GM23248 (cell line): ENCODE measurements at places on chromosomes 4 and X. TPM values are rescaled to one million over a fixed set of nuclear protein-coding genes. Genes with fewer than 3 reads are reported as not detected.

GRCh38 chr4:6561706-6562371 is 13.2 kb upstream of the MAN2B2 start:
- no peaks in the 10 kb centered on the region for H3K4me1 ChIP-seq
- peak; percentile 19 for DNase-seq
- no peaks in the 10 kb centered on the region for H3K36me3 ChIP-seq
- H3K27me3 ChIP-seq = peaks cover 62% of the 10 kb centered on the region

DNA sequence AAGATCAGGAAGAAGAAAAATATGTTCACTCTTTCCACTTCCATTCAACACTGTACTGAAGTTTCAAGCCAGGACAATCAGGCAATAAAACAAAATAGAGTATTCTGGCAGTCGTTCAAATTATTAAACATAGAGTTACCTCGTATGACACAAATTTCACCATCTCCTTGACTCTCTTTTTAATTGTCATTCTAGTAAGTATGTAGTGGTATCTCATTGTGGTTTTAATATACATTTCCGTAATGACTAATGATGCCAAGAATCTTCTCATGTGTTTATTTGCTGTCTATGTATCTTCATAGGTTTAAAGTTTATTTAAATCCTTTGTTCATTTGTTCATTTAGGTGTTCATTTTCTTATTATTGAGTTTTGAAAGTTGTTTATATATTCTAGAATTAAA is 352.2 kb downstream of the IDS start:
- DNase-seq = peak; percentile 30
- no peak overlapping the region for H3K4me3 ChIP-seq
- H3K4me1 ChIP-seq = peaks cover 15% of the 10 kb centered on the region
- H3K36me3 ChIP-seq = no peaks in the 10 kb centered on the region
- H3K27me3 ChIP-seq = no peaks in the 10 kb centered on the region
- peak overlapping the region; percentile 60 for H3K27ac ChIP-seq

Gene SRPX
- 53.1 and 75.7 TPM in 2 replicates for total RNA-seq

DNA sequence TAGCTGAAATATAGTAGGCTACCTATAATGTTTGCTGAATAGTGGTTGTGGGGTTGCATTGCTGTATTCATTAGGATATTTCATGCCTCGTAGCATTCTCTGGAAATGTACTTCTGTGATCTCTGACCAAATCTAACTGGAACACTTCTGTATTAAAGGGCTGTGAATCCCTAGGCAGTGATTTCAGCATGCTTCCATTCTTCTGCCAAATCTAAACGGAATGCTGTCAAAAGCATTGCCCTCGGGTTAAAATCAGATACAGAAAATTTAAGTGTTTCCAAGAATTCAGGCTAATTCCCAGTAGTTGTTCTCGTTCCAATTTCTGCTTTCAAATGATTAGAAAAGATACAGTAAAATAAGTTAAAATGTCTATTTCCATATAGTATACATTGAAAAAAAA is 1847.5 kb upstream of the IGFBP7 start:
- H3K36me3 ChIP-seq = no peaks in the 10 kb centered on the region
- H3K4me1 ChIP-seq = no peaks in the 10 kb centered on the region
- H3K4me3 ChIP-seq = no peak overlapping the region

DNA sequence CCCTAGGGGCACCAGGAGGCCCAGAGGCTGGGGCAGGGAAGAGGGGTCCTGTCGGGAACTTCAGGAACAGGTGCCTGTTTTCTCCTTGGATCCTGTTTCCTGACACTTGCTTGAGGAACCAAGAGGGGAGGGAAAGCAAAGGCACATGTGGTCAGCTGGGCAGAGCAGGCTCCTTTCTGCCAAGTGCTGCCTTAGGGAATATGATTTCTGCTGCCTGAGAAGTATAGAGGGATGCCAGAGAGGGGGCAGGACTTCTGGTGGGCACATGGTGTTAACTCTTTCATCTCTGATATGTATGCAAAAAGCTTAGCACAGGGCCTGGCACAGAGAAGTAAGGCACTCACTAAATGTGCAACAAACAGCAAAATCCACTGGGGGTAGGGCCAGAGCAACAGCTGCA is 51.2 kb upstream of the PJA1 start:
- DNase-seq = no peak
- H3K27ac ChIP-seq = no peak overlapping the region
- no peaks in the 10 kb centered on the region for H3K4me1 ChIP-seq

Gene GABRQ
- total RNA-seq = not detected in 2 replicates

Gene OPRPN
- total RNA-seq = not detected in 2 replicates

Gene DMRTC1B
- total RNA-seq = not detected in 2 replicates

Gene IQSEC2
- total RNA-seq = 10.2 and 11.8 TPM in 2 replicates

- H3K27me3 ChIP-seq = no peaks in the 10 kb centered on the region
- no peak overlapping the region for H3K4me3 ChIP-seq
- H3K27ac ChIP-seq = no peak overlapping the region
- peak; percentile 80 for DNase-seq
Observed at GRCh38 chr4:151117371-151117962, 18.0 kb downstream of the RPS3A start.

Gene DRD5
- total RNA-seq = not detected in 2 replicates

- no peak overlapping the region for H3K4me3 ChIP-seq
- peaks cover 15% of the 10 kb centered on the region for H3K4me1 ChIP-seq
- 0 out of 2 replicates have a peak overlapping the region, but pooled peaks have one; percentile 3 for H3K27ac ChIP-seq
- peak; percentile 84 for DNase-seq
- no peaks in the 10 kb centered on the region for H3K27me3 ChIP-seq
Observed at GRCh38 chr4:172850838-172851237, 317.8 kb upstream of the GALNT7 start.

Gene CCDC110
- 0.22 and 0.38 TPM in 2 replicates for total RNA-seq

DNA sequence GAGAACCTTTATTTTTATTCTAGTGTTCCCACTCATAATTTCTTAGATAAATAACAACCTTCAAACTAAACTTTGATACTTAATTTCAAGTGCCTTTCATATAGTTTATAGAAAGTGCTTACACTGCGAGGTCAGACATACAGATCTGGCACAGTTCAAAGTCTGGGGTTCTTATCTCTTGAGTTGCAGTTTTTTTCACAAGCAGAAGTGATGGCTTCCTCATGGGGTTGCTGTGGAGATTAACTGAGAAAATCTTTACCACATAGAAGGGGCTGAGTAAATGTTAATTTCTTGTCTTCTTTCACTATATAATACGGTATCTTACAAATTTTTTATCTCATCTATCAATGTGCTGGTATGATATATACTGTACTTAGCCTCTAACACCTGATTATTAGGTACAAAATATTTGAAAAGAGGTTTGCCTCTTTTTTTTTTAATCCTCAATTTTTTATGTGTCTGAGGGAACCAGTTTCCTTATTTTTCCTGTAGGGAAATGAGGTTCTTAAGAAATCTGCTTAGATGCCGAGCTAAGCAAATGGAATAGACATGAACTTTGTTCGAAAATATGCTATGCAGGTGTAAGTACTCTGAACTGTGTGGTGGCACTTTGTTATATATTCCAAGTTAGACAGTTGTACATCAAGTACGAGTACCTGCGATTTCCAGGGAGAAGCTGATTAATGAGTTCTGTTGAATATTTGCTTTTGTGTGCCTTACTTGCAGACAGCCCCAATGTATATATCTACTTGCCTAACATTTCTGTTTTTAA is 3.3 kb downstream of the ING2 start:
- no peak overlapping the region for H3K4me3 ChIP-seq
- no peaks in the 10 kb centered on the region for H3K27me3 ChIP-seq
- DNase-seq = no peak

- H3K4me1 ChIP-seq = no peaks in the 10 kb centered on the region
- no peak overlapping the region for H3K4me3 ChIP-seq
- H3K27me3 ChIP-seq = no peaks in the 10 kb centered on the region
- no peak overlapping the region for H3K27ac ChIP-seq
Observed at GRCh38 chrX:19904778-19905367, 17.5 kb upstream of the SH3KBP1 start.

Gene TMEM35A
- 0.32 and 0.76 TPM in 2 replicates for total RNA-seq

Gene PPEF1
- not detected in 2 replicates for total RNA-seq

DNA sequence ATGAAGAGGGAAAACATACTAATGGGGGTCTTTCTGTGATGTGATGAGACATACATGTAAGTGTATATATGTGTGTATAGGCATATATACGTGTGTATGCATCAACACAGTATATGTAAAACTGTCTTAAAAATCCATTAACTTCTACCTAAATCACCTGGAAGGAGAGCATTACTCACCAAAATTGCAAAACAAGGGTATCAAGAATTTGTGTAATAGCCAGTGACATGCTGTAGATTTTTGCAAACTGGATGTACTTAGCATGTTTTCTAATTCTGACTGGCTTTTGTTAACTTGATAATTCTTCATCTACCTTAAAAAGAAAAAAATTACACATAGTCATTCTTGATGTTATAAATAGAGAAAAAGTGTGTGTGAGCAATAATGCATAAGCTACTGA is 104.7 kb downstream of the PRRG1 start:
- DNase-seq = no peak
- no peaks in the 10 kb centered on the region for H3K36me3 ChIP-seq
- no peak overlapping the region for H3K27ac ChIP-seq
- H3K4me3 ChIP-seq = no peak overlapping the region
- peaks cover 12% of the 10 kb centered on the region for H3K4me1 ChIP-seq
- no peaks in the 10 kb centered on the region for H3K27me3 ChIP-seq

GRCh38 chr4:115687052-115687755 is 573.8 kb upstream of the NDST4 start:
- DNase-seq = no peak
- no peak overlapping the region for H3K4me3 ChIP-seq
- no peaks in the 10 kb centered on the region for H3K27me3 ChIP-seq

GRCh38 chr4:186707574-186707973 is 16.1 kb downstream of the FAT1 start:
- no peak overlapping the region for H3K4me3 ChIP-seq
- H3K27ac ChIP-seq = no peak overlapping the region
- H3K36me3 ChIP-seq = peaks cover 38% of the 10 kb centered on the region
- no peak for DNase-seq
- no peaks in the 10 kb centered on the region for H3K27me3 ChIP-seq
- H3K4me1 ChIP-seq = no peaks in the 10 kb centered on the region

DNA sequence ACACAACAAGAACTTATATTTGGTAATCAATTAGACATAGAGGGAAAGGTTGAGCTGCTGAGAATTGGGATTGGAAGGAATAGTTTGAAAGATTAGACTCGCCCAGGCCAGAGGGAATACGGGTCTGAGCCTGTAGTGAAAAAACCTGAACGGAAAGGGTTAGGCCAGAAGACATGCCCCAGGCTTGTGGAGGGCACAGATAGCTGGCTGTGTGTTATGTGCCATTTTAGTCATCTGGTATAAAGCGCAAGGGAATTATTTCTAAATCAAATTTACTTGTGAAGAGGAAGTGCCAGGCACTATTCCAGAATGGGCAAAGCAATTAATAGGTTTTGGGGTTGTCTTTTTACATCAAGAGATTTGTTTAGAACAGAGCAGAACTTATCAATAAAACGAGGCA is 187.5 kb upstream of the ANKRD50 start:
- peaks cover 12% of the 10 kb centered on the region; the same call in 1 of the 2 replicates for H3K4me1 ChIP-seq
- no peak for DNase-seq
- H3K27me3 ChIP-seq = no peaks in the 10 kb centered on the region
- no peak overlapping the region for H3K4me3 ChIP-seq

Gene FAM47A
- total RNA-seq = not detected in 2 replicates

Gene PSAPL1
- total RNA-seq = not detected in 2 replicates

DNA sequence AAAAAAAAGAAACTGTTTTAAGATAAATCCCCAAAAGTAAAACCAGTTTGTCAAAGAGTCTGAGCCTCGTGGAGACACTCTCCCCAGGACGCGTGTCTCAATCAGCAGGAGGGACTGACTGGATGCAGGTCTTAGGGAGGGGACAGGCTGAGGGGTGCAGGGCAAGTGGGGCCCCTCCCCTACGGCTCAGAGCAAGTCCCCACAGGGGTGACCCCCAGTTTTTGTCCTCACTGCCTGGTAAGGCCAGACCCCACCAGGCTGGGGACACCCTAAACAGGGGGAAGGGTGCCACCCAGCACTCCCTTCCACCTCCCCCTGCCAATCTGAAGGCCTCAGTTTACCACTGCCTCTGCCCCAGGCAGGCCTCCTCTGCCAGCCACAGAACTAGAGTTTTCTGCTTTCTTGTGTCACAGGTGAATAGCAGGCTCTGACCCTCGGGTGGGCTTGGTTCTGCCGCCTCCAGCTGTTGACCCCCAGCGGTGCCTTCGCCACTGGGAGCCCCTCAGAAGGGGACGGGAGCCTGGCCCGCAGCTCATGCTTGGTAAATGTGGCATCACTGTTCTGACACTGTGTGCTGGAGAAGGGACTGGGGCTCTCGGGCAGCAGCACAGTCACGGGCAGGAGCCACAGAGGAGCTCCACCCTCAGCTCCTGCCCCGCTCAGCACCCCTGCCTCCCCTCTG is 69.8 kb upstream of the MXD4 start:
- H3K36me3 ChIP-seq = peaks cover 14% of the 10 kb centered on the region
- no peak for DNase-seq

GRCh38 chrX:18973527-18974192 is 10.3 kb downstream of the PHKA2 start:
- H3K27ac ChIP-seq = no peak overlapping the region
- DNase-seq = no peak
- H3K4me1 ChIP-seq = no peaks in the 10 kb centered on the region
- no peaks in the 10 kb centered on the region for H3K27me3 ChIP-seq
- no peak overlapping the region for H3K4me3 ChIP-seq

Gene STS
- total RNA-seq = 10.9 and 13.6 TPM in 2 replicates

DNA sequence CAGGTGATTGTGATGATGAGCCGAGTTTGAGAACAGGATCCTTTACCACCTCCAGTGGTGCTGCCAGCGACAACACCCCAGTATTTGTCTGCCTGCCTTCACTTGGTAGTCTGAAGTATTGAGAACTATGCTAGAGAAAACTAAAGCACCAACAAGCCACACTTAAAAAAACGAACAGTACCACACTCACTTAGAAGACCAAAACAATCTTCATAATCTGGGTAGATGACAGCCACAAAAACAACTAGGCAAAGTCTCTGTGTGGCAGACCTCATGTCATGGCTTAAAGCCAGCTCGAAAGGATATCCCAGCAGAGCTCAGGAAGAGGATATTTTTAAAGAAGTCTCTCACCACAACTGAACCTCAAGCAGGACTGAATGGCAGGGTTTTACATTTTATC is 236.0 kb downstream of the GPC3 start:
- no peak for DNase-seq
- no peaks in the 10 kb centered on the region for H3K27me3 ChIP-seq
- H3K4me1 ChIP-seq = no peaks in the 10 kb centered on the region
- no peak overlapping the region for H3K27ac ChIP-seq
- no peaks in the 10 kb centered on the region for H3K36me3 ChIP-seq
- no peak overlapping the region for H3K4me3 ChIP-seq
